Activated CD4-positive, alpha-beta memory T cell treated with anti-CD3 and anti-CD28 coated beads for 36 hours (primary cell): ENCODE measurements at places on chromosomes 2 and 18.

DNA sequence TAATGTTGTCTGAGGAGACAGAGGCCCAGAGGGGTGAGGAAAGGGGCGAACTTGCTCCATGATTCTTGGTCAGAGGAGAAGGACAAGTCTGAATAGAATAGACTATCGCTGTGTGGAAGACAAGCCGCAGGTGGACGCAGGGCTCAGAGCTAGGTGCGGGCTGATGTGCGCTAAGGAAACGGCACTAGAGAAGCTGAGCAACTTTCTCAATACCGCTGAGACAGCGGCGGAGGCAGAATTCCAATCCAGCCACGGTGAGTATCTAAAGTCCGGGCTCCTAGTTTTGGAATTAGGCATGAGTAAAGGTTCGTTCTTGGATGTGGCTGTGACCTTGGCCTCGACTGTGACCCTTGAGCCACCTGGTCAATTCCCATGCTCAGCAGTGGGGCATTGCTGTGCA, 47.8 kb downstream of the CAPN13 start:
- peaks cover 9% of the 10 kb centered on the region for H3K27me3 ChIP-seq
- DNase-seq: no peak
- no peak overlapping the region for H3K27ac ChIP-seq
- H3K4me3 ChIP-seq: no peak overlapping the region
- H3K4me1 ChIP-seq: no peaks in the 10 kb centered on the region
- H3K36me3 ChIP-seq: no peaks in the 10 kb centered on the region

- no peaks in the 10 kb centered on the region for H3K36me3 ChIP-seq
- no peak overlapping the region for H3K4me3 ChIP-seq
- DNase-seq: no peak
- H3K27me3 ChIP-seq: no peaks in the 10 kb centered on the region
- no peaks in the 10 kb centered on the region for H3K4me1 ChIP-seq
- no peak overlapping the region for H3K27ac ChIP-seq
Observed at GRCh38 chr2:193566276-193566675, 1371.5 kb upstream of the TMEFF2 start.

DNA sequence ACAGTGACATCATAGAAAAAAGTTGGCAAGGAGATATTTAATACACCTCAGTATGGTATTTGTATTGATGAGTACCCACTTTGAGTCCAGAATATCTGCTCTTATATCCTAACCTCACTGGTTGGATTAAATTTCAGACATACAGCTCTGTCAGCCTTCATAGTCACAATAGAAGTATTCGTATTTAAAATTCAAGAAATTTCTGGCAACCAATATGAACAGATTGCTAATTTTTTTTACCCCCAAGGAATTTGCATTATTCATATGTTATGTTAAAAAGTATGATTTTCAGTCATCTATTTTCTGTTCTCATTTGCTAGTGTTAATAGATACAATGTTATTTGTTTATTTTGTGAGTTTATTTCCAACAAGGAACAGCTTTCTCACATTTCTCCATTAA, 1306.8 kb upstream of the NXPH2 start:
- no peak for DNase-seq
- H3K36me3 ChIP-seq: no peaks in the 10 kb centered on the region
- H3K27me3 ChIP-seq: no peaks in the 10 kb centered on the region

DNA sequence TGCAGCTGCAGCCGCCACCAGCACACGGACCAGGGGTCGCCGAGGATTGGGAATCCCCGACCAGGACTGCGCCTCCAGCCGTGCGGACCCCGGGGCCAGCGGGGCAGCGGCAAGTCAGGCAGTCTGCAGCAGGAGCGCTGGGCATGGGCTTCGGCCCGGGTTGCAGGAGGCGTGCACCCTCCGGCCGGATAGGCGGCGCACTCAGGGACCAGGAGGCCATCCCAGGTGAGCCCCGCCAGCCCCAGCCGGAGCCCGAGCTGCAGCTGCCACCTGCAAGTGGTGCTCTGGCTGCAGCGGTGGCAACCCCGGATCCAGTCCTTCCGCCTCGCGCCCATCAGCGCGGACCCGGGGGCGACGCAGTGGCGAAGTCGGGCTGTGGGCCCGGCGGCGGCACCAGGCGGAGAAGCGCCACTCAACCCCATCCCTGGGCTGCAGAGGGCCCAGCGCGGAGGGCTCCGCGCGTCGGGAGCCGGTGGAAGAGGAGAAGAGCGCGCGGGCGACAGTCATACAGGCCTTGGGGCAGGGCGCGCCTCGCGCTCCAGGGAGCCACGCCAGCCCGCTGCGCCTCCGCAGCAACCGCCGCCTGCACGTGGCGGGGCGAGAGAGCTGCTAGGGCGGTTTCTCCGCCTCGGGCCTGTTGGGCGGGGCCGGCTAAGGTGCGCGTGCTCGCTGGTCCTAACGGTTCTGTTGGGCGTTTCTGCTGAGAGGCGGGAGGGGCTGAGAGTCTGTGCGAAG, 73.8 kb downstream of the RPIA start:
- no peak overlapping the region for H3K27ac ChIP-seq
- peaks cover 4% of the 10 kb centered on the region for H3K4me1 ChIP-seq
- H3K4me3 ChIP-seq: peak overlapping the region; percentile 72

DNA sequence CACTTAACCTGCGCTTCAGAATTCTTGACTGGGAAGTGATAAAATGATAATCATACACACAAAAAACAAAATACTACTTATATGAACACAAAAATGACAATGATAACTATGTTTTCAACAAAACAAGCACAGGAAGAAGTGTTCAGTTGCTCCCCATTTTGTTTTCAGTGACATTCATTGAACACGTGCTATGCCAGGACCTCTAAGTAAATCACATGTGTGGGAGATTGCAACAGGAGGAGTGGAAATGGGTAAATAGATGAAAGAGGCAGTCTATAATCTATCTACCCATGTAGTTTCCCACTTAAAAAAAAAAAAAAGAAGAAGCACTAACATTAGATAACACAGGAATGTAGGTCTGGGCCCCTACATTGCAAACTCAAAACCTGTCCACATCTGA, 183.5 kb upstream of the HNRNPA3 start:
- no peaks in the 10 kb centered on the region for H3K36me3 ChIP-seq
- H3K27me3 ChIP-seq: peaks cover 14% of the 10 kb centered on the region
- no peaks in the 10 kb centered on the region for H3K4me1 ChIP-seq
- no peak overlapping the region for H3K4me3 ChIP-seq
